AG08395 (cell line): ENCODE measurements at places on chromosomes 7 and 10.
A peak's percentile ranks its signal among the peaks of the same experiment; 100 is the strongest.

- no peak for DNase-seq
Measured at GRCh38 chr10:24912215-24912614, 40.2 kb downstream of the PRTFDC1 start.

GRCh38 chr10:30002426-30003266 lies 56.7 kb downstream of the JCAD start:
- peak; percentile 70 for DNase-seq

GRCh38 chr10:91096274-91096673 lies 124.2 kb upstream of the PCGF5 start:
- no peak for DNase-seq

GRCh38 chr7:12369072-12369471 lies 34.6 kb downstream of the VWDE start:
- no peak for DNase-seq

GRCh38 chr10:105952153-105952552 lies 1212.4 kb downstream of the SORCS1 start:
- no peak for DNase-seq

GRCh38 chr7:53050433-53050832 lies 15.0 kb downstream of the POM121L12 start:
- DNase-seq: no peak

GRCh38 chr10:73908853-73909539 lies 1.9 kb upstream of the PLAU start:
- peak; percentile 81 for DNase-seq

- no peak for DNase-seq
Measured at GRCh38 chr7:158706273-158706704, 1.7 kb upstream of the NCAPG2 start.

GRCh38 chr10:93062514-93063143 lies 2.0 kb downstream of the CYP26C1 start:
- DNase-seq: peak; percentile 45

GRCh38 chr7:53237344-53237913 lies 202.0 kb downstream of the POM121L12 start:
- no peak for DNase-seq

- no peak for DNase-seq
Measured at GRCh38 chr10:110212119-110213006, 5.0 kb downstream of the MXI1 start.

- no peak for DNase-seq
Measured at GRCh38 chr7:41621953-41622831, 80.7 kb downstream of the INHBA start.

- peak; percentile 29 for DNase-seq
Measured at GRCh38 chr10:67837541-67838314, at the start of gene DNAJC12. Gene DNAJC12 (minus strand): TSS chr10:67838188. CDS start chr10:67838011, 177 bp downstream.

GRCh38 chr10:132107186-132107948 lies 41.6 kb downstream of the JAKMIP3 start:
- DNase-seq: no peak

GRCh38 chr10:114012650-114013049 lies 31.0 kb upstream of the ADRB1 start:
- no peak for DNase-seq

GRCh38 chr7:132855901-132856300 lies 226.0 kb downstream of the CHCHD3 start:
- DNase-seq: no peak

GRCh38 chr10:72267381-72267780 lies 6.3 kb upstream of the DDIT4 start:
- DNase-seq: no peak

DNA sequence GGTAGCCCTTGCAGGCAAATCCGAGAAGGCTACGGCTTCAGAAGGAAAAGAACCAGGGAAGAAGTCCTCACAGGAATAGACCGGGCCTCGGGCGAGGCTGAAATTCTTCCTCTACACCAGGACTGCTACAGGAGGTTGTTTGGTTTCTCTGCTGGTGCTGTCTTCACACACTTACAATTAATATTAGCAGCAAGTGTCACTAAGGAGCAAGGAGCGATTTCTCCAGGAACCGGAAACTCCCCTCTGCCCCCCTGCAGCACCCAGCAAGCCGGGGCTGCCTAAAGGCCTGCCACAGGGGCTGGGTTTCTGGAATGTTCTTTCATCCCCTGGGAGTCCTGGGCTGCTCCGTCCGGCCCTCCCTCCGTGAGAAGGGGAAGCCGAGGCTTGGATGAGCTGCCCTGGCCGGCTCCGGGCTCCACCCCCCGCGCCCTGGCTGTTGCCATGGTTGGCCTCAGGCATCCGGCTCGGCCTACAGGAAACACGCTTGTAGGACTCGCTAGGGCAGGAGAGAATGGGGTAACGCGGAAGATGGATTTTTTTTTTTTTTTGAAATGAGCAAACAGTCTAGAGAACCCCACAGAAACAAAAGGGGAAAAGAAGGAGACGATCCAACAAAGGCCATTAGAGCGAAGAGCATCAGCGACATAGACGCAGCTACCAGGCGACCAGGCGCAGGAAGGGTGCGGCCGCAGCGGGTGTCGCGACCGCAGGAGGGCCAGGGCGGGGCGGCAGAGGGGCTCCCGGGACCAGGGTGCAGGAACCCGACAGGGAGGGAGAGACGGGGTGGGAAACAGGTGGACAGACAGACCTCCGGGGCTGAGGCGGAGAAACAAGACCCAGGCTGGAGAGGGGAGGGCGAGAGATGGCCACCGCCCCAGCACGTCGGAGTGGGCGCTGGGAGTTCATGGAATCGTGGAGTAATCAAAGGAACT lies 33.0 kb downstream of the EN2 start:
- DNase-seq: peak; percentile 65

GRCh38 chr10:58590152-58590840 lies 77.6 kb downstream of the BICC1 start:
- peak; percentile 94 for DNase-seq

DNA sequence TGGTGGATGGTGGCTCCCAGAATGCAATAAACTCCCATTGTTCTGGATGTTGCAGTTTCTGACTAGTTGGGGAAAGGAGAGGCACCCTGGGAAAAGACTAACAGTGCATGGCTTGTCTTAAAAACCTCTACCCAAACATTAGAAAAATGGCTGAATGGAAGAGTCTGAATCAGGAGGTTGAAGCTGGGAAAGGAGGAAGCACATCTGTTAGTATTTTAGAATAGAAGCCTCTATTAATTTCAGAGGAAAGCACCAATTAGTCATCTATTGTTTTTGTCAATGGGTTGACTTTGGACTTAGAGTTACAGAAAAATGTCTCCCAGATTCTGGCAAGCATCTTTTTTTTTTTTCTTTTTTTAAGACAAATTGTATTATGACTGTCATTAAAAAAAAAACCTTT lies 56.1 kb upstream of the ELMO1 start:
- DNase-seq: no peak

DNA sequence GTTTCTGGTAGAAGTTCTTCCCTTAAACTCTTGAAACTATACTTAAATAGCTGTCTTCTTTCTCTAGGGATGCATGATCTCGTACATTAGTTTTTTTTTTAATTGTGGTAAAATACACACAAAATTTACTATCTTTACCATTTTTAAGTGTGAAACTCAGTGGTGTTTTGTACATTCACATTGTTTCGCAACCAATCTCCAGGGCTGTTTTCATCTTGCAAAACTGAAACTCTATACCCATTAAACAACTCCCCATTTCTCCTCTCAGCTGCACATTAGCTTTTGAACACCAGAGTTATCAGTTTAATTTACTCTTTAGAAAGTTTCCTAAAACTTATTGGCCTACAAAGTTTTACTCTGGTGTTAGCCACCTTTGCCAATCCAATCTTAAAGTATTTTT lies 45.5 kb upstream of the PRKAR2B start:
- DNase-seq: no peak
